ENCODE measurements at places on chromosomes 16 and 17.
A peak's percentile ranks its signal among the peaks of the same experiment; 100 is the strongest.

DNA sequence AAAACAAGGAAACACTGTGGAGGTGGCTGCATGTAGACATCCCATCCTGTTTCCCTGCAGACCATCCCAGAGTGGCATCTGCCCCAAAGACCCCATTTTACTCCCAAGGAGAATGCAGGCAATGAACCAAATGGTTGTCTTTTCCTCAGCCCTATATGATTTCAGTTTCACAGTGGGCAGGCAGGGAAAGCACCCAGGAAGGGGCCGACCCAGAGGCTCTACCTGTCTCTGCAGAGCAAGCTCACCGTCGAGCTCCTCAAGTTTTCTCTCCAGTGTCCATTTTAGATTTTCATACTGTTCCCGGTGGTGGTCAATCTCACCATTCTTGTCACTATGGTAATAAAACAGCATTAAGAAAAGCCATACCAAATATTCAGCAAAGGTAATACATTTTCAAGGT lies 14.6 kb downstream of the CCDC57 start:
- DNase-seq, result no peak

- DNase-seq, result no peak
These were observed 47.4 kb upstream of the LHX1 start for GRCh38 chr17:36889770-36890349.

GRCh38 chr16:87463722-87464690 lies 28.8 kb downstream of the ZCCHC14 start:
- peak; percentile 81 for DNase-seq

- no peak for DNase-seq
These were observed 36.1 kb upstream of the ERCC4 start for GRCh38 chr16:13883881-13884280.

GRCh38 chr17:82333279-82334171 lies at the start of gene SECTM1:
Gene SECTM1 (minus strand): TSS chr17:82333766. CDS start chr17:82327240, 6,526 bp downstream.
- no peak for DNase-seq

- DNase-seq, result no peak
These were observed 131.5 kb upstream of the TNRC6C start for GRCh38 chr17:77827039-77827438.

- no peak for DNase-seq
These were observed 845 bp downstream of the SP2 start for GRCh38 chr17:47896672-47897490.

- DNase-seq, result no peak
These were observed 10.6 kb upstream of the CCL5 start for GRCh38 chr17:35890774-35891155.

GRCh38 chr17:19460700-19461099 lies 49.7 kb downstream of the RNF112 start:
- no peak for DNase-seq

DNA sequence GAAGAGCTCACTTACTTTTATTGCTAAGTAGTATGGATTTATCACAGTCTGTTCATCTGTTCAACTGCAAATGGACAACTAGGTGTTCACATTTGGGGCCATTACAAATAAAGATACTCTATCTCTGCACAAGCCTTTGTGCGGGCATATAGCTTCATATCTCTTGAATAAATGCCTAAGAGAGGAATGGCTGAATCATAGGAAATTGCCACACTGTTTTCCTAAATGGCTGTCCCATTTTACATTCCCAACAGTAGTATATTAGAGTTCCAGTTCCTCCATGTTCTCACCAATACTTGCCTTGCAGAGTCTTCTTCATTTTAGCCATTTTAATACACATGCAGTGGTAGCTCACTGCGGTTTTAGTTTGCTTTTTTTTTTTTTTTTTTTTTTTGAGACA lies 20.5 kb downstream of the NSMCE1 start:
- no peak for DNase-seq

DNA sequence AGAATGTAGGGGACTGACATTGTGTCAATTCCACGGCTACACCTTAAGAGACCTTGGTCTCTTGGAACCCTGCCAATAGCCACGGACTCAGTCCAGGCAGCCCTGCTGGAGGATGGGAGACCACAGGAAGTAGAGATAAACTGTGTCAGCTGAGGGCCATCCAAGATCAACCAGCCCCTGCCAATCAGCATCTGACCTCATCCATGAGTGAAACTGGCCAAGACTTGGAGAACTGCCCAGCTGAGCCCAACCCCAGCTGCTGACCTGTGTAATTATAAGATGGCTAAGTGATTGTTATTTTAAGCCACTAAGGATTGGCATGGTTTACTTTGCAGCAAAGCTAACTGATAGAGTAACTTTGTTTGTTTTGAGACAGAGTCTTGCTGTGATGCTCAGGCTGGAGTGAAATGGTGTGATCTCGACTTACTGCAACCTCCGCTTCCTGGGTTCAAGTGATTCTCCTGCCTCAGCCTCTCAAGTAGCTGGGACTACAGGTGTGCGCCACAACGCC lies 13.3 kb upstream of the YWHAE start:
- no peak for DNase-seq

DNA sequence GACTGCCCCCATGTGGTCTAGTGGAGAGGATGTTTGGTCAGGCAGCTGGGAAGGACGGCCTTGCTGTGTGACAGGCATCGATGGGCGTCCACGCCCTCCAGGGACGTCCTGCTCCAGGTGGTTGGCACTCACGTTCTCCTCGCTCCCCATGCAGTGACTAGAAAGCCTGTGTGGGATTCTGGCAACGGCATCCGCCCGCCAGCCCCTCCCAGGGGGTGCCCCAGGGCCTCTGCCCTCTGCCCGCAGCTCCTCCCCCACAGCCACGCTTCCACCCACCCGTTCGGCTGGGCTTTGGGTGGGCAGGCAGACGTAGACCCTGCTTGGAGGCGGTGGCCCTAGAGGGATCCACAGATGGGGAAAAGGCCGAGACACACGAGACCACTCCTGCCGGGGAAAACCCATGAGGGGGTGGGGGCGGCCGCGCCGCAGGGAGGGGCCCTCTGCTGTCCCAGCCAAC lies 4.7 kb upstream of the IL17C start:
- DNase-seq, result peak; percentile 35

DNA sequence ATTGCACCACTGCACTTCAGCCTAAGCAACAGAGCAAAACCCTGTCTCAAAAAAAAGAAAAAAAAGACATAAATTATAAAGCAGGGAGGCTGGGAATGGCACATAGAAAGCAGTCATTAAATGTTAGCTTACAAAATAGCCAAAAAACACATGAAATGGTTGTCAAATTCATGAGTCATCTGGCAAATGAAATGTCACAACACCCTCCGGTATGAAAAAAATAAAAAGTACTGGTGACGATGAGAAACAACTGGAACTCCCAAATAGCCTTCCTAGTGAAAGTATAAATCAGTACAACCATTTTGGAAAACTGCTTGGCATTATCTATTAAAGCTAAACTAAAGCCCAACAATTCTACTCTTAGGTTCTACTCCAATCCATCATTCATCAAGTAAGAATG lies 3.5 kb upstream of the KATNB1 start:
- peak; percentile 62 for DNase-seq

GRCh38 chr16:86525696-86526095 lies 15.4 kb downstream of the FOXF1 start:
- DNase-seq, result no peak

DNA sequence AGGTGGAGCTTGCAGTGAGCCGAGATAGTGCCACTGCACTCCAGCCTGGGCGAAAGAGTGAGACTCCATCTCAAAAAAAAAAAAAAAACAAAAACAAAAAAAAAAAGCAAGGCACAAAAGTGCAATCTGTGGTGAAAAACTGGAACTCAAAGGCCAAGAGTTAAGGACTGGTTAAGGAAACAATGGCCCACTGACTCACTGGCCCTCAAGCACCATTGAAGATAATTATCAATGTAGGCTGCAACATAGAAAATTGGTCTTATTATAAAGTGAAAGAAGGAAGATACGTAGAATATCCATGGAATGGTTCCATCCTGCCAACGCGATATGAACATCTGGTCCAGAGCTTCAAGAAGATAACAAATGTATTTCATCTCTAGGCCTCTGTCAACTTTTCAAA lies 444.2 kb downstream of the SOX9 start:
- no peak for DNase-seq

- DNase-seq, result peak; percentile 57
These were observed 28.7 kb upstream of the GAS7 start for GRCh38 chr17:10226930-10227695.

- DNase-seq, result no peak
These were observed 49.8 kb downstream of the SHISA6 start for GRCh38 chr17:11290814-11291213.

DNA sequence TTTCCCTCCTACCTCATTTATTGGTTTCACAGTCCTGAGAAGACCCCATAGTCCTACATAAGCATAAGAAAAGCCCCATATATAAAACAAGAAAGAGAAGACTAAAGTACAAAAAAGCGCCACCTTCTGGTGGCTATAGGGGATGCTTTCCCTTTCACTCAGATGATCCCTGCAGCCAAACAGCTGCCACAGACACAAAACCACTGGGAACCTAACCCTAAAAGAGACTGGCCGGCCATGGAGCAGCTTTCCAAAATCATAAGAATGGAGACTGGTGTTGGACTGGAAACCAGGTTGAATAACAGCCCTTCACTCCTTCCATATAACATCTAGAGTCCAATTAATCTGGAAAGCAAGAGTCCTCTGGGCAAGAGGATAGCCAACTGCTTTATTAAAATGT lies 11.4 kb downstream of the DYNC1LI2 start:
- no peak for DNase-seq

DNA sequence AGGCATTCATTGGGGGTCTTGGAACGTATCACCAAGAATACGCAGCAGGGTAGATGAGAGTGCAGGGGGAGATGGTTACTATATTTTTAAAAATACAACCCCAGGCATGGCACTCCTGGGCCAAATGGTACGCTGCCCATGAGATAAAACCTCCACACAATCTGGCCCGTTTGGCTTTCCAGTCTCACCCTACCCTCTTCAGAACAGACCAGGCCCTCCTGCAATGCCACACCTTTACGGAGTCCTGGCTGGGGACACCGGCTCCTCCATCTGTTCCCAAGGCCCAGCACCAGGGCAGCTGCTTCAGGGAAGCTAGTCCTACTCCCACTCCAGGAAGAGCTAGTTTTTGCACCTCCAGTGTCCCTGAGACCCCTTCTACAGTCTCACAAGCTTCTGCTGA lies 24.4 kb downstream of the SNN start:
- DNase-seq, result no peak

GRCh38 chr17:62706598-62707424 lies 79.3 kb downstream of the MRC2 start:
- DNase-seq, result no peak

DNA sequence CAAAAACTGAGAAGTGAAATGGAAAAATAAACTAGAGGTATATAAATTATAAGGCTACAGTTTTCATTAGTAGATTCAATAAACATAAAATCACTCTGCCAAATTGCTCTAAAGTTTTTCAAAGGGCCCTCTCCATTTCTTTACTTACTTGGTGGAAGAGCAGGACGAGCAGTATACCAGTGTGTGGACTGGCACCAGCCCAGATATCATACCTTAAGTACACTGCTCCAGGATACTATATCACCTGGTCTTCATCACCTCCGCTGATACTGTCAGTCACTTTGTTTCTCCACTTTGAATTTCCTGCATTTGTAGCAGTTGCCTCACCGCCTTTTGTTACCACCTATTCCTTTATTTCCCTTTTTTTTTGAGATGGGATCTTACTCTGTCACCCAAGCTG lies 37.6 kb downstream of the MAP3K3 start:
- no peak for DNase-seq

DNA sequence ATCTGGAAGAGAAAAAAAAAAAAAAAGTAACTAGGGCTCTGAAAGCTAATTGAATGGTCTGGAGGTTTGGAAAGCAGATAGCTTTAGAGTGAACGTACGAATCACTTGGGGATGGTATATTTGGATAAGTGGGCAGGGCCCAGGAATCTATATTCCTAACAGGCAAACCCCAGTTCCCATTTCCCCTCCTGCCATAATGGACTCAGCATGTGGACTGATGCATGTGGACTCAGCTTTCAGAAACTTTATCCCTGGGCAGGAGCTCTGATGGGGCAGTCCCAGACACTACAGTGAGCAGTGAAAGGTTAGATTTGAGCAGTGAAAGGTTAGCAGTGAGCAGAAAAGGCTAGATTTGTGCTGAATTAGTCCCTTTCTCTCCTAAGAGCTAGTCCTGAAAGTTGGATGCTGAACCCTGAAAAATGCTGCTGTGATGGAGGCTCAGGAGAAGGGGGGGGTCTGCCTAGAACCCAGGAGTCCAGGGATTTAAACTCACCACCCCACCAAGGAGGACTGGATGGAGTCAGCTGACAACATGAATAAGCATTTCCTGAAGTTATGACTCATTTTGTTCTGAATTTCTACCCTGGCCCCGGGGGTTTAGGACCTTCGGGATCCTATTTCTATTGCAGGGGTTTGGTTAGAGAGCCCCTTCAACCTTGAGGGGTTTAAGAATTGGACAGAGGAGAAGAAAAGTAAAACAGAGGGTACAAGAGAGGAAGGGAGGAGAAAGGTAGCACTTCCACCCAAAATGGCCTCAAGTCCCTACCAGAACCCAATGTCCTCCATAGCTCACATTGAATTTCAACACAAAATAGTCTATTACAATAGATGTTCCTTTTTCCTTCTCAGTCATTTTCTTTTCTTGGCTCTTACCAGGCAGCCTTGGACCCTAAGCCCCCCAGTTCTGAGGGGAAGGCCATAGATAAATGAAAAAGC lies 10.3 kb upstream of the FZD2 start:
- peak; percentile 62 for DNase-seq

DNA sequence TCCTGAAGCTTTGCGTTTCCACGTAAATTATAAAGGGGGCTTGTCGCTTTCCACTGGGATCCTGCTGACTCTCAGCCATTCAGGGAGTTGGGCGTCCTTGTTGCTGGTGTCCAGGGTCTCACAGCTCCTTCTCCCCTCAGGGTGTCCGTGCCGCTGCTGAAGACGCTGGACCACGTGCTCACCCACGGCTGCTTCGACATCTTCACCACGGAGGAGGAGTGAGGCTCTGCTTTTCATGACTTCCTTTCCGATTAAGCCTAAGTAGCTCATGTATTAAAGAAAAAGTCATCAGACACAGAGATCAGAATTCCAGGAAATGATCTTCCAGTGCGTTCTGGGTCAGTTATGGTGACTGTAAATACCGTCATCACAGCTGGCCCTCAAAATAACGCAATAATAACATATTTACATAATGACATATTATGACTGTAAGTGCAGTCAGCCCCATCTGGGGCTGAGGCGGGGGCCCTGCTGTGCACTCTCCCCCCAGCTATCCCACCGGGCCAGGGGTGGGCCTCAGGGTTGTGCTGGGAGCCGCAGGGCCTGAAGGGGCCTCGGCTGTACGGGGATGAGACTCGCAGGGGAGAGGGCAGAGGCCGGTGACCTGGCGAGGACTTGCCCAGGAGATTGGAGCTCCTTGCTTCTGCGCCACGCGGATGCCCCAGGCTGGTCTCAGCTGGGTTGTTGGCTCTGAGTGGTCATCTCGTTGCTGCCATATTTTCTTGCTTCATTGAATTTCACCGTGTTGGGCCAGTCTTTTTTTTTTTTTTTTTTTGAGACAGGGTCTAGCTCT lies 92.9 kb upstream of the ZNF750 start:
- no peak for DNase-seq

DNA sequence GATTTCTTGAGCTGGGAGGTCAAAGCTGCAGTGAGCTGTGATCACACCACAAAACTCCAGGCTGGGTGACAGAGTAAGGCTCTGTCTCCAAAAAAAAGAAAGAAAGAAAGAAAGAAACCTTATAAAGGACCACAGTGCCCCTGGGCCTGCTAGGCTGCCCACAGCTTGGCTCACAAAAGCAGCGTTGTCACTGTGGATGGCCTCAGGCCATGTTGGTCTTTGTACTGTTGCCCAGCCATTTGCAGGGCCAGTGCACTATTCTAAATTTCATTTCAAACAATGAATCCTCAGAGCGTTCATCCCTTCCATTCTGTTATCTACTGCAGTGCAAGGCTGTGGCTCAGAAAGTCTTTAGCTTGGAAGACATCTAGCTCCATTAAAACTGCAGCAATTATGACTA lies 208.4 kb downstream of the SLC39A11 start:
- DNase-seq, result no peak

GRCh38 chr17:39709319-39709997 lies 9.6 kb downstream of the ERBB2 start:
- no peak for DNase-seq

Data from common myeloid progenitor, CD34-positive (primary cell).